NB4 (cell line): ENCODE measurements at places on chromosomes 7 and 10.

DNA sequence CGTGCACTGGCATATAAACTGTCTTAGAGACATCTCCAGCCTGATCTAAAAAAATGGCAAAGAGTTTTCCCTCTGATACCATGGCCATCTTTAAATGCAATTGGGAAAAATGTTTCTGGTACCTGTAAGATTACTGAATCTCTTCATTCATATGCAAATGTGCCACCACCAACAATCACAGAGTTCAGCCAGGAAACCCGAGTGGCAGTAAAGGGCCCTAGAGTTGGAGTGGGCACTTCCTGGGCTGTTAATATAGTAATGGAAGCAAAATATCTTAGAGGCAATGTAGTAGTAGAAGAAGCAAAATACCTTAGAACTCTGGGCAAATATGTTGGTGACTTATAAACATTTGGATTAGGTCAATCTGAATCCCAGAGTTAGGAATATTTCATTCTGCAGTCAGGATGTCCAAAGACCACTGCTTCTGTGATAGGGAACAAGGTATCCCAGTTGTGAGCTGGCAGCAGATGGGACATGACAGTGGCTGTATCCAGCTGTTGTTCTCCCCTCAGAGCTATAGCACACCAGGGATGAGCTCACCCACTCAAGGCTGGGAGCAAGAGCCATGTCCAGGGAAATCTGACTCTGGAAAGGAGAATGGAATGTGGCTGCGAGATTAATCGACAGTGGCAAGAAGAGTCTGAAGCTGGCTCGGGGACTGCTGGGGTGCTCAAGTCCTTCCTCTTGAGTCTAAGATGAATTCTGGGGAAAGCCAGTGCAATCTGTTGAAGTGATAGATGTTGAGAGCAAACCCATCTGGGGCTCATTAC, 332.1 kb downstream of the PHTF2 start:
- no peak for DNase-seq

- DNase-seq = no peak
Measured at GRCh38 chr10:14772399-14772798, 2.3 kb downstream of the FAM107B start.

GRCh38 chr7:128235471-128235870, 5.6 kb upstream of the LEP start:
- no peak for DNase-seq

DNA sequence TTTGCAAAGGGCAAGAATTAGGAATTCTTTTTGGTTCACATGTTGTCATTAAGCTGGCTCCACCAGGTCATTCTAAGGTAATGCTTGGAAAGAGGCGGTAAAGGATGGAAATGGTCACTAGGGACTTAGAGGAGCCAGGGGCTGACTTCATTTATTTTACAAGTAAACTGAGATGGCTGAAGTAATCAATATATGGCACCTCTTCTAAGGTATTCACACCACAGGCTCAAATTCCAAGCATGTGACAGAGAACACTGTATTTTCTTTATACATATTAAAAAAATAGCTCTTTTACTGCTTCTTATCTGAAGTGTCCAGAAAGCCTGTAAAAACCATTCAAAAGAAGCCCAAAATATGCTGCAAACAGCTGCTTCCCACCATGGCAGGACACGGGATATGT, 239.0 kb downstream of the GLI3 start:
- DNase-seq = no peak

DNA sequence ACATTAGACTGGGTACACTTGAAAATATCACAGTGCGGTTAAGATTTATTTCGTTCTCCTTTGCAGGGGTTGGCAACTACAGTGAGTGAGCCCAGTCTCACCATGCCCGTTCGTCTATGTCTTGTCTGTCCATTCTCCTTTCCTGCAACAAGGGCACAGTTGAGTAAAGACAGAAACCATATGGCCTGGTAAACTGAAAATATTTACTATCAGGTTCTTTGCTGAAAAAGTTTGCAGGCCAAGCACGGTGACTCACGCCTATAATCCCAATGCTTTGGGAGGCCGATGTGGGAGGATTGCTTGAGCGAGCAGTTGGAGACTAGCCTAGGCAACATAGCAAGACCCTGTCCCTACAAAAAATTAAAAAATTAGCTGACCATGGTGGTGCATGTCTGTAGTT, 11.4 kb upstream of the KCTD7 start:
- no peak for DNase-seq

- DNase-seq = no peak
Measured at GRCh38 chr7:85018498-85018897, 168.4 kb downstream of the SEMA3D start.

DNA sequence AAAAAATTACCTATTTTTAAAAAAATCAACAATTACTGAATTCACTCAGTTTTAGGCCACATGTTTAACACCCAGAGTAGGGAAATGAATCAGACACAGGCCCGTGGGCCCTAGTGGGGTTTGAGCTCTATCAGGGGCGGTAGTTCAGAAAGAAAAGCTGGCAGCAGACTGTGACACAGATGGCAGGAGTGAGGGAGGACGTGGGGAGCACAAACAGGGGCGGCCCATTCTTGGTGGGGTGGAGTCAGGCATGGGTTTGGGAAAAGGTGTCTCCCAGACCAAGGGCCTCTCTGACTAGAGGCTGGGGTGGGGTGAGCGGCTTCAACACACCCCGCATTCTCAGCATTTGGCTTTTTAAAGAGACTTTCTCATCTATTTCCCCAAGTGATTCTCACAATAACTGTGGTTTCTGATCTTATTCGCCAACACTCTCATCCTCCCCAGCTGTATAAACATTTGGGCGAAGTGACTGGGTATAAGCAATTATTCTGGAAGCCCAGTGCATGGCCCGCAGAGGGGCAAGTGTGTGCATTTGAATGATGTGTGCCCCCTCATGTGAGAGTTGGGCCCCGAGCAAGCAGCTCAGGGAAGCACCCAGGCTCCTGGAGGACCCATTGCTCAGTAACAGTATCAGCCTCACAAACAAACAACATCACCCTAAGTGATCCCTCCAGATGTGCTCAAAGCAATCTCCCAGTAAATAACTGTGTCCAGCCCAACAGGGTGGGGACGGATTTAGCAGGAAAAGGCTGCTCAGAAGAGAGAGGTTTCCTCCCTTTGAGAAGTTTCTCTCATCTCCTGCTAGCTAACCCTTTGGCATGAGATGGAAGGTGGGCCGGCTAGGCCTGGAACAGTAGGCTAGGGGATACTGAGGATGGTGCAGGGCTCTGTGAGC, 437.6 kb upstream of the ZMIZ1 start:
- no peak for DNase-seq
